ENCODE measurements at places on chromosomes 1 and 21.

- DNase-seq, result peak; percentile 58
Observed at GRCh38 chr1:51549016-51549619, 30.1 kb upstream of the EPS15 start.

- DNase-seq, result peak; percentile 58
Observed at GRCh38 chr1:118989878-118990378, 1.8 kb upstream of the TBX15 start.

GRCh38 chr1:61687901-61688300, 37.0 kb downstream of the TM2D1 start:
- peak; percentile 3 for DNase-seq

DNA sequence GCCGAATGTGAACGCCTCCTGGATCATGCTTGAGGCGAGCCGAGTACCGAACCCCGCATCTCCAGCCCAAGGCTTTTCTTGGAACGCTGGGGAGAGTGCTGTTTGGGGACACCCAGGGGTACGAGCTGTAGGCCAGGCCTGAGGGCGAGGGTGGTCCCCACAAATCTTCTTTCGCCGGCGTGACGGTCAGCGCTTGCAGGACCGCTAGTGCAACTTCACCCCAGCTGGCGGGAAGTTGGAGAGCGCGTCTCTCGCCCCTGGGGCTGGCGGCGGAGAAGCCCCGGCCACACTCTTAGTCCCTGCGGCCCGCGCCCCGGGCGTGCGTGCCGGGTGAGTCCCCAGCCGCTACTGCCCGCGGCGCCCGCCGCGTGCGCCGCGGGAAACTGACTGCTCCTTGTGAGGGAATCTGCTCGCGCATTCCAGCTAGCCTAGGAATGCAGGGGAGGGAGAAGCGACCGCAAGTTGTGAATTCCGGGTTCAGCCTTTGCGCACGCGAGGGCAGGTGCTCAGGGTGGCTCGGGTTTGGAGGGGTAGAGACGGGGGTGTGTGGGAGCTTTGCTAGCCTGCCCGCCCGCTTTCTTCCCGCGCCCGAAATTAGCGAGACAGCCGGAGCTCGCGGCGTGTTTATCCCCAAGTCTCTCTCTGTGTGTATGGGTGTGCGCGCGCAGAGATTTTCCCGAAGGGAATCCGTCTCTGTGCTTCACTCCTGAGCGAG, 884 bp downstream of the LHX4 start:
- peak; percentile 61 for DNase-seq

DNA sequence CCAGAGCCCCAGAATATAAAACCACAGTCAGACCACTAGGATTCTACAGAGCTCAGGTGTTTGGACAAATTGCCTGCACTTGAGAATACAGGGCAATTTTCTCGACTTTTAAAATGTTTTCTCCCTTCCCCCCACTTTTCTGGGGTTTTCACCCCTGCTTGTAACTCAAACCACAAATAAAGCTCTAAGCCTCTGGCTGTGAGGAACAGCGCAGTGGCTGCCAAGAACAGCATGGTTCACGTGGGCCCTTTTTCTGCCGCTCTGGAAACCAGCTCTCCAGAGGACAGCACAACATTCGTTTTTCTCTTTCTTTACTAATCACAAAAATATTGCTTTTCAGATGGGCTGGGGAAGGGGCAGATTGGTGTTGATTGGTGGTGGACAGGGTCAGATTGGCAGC, 102.2 kb upstream of the JUN start:
- DNase-seq, result peak; percentile 49

DNA sequence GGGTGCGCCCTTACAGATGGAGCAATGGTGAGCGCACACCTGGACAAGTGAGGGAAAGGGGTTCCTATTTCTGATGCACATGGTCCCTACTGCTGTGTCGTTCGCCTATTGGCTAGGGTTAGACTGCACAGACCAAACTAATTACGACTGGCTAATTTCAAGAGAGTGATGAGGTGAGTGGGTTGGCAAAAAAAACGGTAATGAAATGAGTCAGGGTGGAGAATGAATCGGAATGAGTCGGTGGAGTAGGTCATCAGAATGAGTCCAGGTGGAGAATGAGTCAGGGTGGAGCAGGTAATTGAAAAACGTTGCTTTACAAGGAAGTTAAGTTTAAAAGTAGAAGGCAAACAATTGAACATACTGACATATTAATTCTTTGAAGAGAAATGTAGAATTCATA, 79.8 kb downstream of the WDR4 start:
- DNase-seq, result no peak

- DNase-seq, result peak; percentile 21
Observed at GRCh38 chr1:117605164-117605773, 579 bp upstream of the TENT5C start.

GRCh38 chr1:224733027-224733911, 117.2 kb downstream of the CNIH3 start:
- peak; percentile 59 for DNase-seq

DNA sequence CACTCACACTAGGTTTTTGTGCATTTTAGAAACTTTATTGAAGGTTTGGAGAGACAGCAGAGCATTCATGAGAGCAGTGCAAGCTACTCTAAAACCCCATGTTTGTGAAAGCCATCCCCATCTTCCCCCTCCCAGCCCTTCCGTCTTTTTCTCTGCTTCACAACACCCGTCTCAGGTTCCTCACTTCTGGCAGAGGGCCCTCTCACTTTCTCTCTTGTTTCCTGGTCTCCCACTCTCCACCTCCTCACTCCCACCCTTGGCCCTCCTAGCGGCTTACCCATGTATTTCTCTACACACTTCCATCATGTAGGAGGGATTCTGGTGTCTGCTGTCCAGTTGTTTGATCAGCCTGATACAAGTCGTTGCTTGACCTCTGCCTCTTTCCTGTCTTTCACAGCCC, 92.7 kb downstream of the LRRC8C start:
- no peak for DNase-seq

DNA sequence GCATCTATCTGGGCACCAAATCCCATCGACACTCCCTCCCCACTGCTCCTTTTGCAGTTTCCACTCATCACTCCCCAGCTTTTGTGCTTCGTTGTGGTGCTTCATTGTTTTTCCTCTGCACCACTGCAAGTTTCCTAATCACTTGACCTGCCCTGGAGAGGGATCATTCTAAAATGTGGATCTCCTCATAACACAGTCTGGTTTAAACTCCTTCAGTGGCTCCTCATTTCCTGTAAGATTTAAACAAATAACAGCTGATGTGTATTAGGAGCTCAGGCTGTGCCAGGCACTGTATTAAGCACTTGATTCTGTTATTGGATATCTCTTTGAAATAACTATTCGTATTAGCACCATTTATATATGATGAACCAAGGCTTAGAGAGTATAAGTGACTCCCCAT, 51.3 kb downstream of the MAP10 start:
- peak; percentile 26 for DNase-seq

DNA sequence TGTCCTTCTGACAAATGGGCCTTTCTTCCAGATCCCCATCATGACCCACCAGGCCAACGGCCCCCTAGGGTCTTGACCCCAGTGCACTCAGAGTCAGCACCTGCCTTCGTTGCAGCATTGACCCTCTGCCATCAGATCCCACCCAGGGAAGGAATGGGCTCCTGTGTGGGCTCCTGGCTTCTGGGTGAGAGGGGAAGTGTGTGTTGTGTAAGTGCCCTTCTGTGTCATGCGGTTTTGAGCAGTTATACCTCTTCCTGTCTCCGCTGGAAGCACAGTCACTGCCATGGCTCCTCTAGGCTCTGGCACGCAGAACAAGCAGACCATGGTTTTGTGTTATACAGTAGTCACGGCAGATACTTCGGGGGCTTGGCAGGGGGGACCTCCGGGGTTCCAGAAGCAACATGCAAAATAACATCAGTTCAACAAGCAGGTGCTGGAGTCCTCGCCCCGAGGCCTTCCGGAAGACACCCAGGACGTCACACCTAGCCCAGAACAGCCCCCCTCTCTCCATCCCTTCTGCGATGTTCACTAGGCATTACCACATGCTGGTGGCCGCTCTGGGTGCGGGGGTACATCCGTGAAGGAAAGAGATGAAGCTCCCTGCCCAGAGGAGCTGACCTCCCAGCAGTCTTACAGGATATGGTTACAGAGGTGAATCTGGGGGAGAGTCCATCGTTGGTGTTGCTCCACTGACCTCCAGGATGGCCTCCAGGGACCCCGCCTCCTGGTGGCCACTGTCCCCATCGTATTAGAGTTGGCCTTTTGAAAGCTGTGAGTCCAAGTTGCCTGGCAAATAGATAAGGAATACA, 17.4 kb upstream of the KCNAB2 start:
- DNase-seq, result no peak

GRCh38 chr1:2238361-2239012, 10.4 kb downstream of the SKI start:
- DNase-seq, result no peak

- peak; percentile 33 for DNase-seq
Observed at GRCh38 chr1:198699167-198700015, 60.6 kb downstream of the PTPRC start.

DNA sequence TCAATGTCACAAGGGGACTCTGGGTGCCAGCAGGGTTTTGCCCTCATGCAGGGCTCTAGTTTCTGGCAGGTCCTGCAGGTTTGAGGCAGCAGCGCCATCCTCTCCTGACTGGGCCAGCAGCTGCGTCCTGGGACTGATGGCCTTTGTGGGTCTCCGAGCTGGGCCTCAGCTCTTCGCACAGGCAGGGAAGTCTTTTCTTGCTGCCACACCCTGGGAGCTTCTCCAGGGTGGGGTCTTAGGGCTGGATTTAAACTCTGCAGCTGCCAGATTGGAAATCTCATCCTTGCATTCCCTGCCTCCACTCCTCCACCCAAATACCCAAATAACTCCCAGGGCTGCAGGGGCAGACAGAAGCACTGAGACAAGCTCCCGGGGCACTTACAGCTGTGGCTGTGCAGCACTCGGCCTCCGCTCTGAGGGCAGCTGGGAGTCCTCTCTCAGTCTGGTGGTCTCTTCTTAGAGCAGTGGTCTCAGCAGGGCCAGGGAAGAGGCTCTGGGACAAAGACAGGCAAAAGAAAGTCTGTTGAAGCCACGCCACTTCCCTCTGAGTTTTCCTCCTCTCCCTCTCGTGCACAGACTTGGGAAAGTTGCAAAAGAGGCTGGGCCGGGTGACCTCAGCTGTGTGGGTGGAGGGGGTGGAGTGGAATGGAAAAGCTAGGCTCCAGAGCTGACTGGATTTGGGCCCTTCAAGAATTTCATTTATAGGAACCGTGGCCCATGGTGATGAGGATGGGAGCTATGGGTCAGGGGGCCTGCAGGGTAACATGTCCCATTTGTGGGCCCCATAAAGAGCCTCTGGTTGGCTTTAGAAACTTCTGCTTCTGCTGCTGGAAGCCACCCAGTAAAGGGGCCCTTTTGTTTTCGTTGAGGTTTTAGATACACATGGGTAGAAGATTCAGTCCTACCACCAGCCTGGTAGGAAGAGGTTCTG, at the start of gene RAB7B:
TSS of gene RAB7B (minus strand) at position 525 of the 931 bp plus-strand sequence. CDS start 9,260 bp downstream, outside the sequence.
- DNase-seq, result peak; percentile 72

GRCh38 chr1:8423692-8424538, 106.0 kb downstream of the SLC45A1 start:
- DNase-seq, result peak; percentile 46

GRCh38 chr1:51518586-51519047, 449 bp downstream of the EPS15 start:
- no peak for DNase-seq

- DNase-seq, result no peak
Observed at GRCh38 chr1:109357616-109358015, 40.1 kb downstream of the SORT1 start.

DNA sequence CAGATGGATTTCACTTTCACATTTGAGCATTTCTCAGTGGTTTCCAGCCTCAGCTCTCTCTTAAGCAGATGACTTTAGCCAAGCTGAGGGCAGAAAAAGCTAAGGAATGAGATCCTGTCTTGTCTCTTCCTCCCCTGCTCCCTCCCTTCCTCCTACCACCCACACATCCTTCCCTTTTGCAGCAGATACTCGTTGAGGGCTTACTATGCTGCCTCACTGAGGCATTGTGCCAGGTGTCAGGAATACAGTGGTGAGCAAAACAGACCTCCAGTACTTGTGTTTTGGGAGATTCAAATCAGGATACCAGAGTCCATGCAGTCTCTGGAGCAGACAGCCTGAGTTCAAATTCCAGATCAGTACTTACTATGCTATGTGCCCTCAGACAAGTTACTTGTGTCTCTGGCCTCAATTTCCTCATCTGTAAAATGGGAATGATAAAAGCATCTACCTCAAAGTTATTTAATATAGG, 43.2 kb downstream of the KIF26B start:
- DNase-seq, result peak; percentile 85

DNA sequence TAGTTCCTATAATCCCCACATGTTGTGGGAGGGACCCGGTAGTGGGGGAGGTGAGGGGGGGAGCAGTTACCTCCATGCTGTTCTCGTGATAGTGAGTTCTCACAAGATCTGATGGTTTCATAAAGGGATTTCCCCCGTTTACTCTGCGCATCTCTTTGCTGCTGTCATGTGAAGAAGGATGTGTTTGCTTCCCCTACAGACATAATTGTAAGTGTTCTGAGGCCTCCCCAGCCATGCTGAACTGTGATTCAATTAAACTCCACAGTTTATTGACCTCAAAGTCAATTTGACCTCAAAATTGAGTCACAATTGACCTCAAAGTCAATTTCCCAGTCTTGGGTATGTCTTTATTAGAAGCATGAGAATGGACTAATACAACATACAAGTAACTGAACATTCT, 19.7 kb downstream of the DPH5 start:
- no peak for DNase-seq

DNA sequence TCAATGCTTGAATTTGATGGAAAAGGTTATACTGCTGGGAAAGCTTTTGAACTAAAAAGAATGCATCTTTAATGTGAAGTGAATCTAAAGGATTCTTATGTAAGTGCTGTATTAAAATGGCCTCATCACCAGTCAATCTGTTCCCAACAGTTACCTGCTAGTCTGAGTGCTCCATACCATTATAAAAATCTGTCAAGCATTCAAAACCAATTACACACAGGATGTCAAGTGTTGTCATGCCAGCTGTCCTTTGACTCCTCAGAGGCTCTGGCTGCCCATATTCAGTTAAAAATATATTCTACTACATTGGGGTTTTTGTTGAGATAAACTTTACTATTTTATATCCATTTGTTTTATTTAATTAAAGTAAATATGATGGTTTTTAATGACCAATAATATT, 1587.7 kb downstream of the AMY1C start:
- DNase-seq, result no peak

DNA sequence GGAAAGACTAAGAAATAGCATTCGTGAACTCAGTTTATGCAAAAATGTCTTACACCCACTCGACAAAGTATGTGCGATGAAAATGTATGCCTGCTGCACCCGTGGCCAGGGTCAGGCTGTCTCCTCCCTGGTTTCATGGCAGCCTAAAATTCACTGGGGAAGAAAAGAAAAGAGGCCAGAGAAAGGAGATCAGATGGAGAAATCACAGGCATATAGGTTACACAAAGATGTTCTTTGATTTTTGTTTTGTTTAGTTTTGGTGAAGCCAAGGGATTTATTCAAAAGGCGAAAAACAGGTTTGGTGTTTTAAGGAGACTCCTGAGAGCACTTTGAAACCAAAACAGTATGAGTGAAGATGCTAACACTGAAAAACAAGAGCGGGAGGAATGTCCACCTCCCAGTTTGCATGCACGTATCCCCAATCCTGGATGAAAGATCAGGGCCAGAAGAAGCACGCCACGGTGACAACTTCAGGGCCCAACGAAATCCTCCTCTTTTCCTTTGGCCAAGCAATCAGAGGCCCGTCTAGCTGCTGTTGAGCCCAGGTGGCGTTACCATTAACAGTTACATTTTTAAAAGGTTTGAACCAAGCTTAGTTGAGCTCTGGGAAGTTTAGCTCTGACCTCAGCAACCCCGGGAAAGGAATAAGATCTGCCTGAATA, 992 bp upstream of the SSX2IP start:
- DNase-seq, result no peak
